ENCODE measurements at places on chromosomes 12 and 14.
A peak's percentile ranks its signal among the peaks of the same experiment; 100 is the strongest.

- no peak for DNase-seq
These were observed 11.6 kb upstream of the RAN start for GRCh38 chr12:130860311-130860710.

- DNase-seq, result no peak
These were observed 339.7 kb downstream of the NUAK1 start for GRCh38 chr12:105799103-105799502.

- DNase-seq, result no peak
These were observed 23.1 kb downstream of the FAM234B start for GRCh38 chr12:13067322-13067721.

GRCh38 chr12:57983146-57983857, 41.9 kb downstream of the ATP23 start:
- DNase-seq, result peak; percentile 13

GRCh38 chr12:23083267-23083666, 458.3 kb downstream of the ETNK1 start:
- peak; percentile 89 for DNase-seq

DNA sequence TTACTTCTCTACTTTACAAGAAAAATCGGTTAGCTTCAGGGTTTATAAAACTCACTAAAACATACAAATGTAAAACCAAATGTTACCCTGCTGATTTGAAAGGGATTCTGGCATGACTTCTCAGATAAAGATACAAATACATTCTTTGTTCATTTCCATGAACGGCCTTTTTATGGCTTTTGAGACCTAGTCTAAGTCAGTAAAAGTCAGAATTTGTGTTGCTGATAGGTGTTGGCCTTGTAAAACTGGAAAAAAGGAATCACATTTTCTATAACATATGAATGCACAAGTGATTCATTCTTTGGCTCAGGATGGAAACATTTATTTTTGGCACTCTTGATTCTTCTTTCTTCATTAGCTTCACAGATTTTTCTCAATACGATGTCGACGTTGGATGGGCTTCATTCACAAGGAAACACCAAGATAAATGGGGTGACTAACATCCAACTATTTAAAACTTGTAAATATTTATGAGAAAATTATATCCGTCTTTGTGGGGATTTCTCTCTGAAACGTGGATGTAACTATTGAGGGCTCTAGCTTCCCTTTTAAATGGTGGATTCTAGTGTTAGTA, 27.0 kb upstream of the CPM start:
- no peak for DNase-seq
